ENCODE measurements at places on chromosomes 3 and 15.

GRCh38 chr3:112761062-112761638 is 85.5 kb downstream of the CD200R1L start:
- no peak for DNase-seq

- DNase-seq, result no peak
Measured at GRCh38 chr3:156818890-156819289, 7.3 kb upstream of the LEKR1 start.

- DNase-seq, result no peak
Measured at GRCh38 chr15:89074402-89075012, 13.7 kb upstream of the ABHD2 start.

DNA sequence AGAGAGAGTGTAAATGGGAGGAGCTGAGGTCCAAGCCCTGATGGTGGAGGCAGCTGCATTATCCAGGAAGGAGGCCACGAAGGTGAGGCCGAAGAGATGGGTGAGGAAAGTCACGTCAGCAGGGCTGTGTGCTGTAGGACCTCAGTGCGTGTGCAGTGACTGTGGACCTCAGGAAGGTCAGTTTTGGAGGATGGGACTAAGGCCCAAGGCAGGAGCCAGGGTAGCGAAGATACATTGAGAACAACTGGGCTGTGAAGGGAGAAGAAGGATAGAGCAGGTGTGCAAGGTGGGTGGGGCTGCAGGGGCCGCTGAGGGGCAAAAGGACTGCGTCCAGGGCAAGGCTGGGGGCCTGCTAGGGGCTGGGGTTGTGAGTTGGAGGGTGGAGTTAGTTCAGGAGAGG is 4.9 kb downstream of the KLHL40 start:
- no peak for DNase-seq

GRCh38 chr15:83587091-83587490 is 66.8 kb upstream of the ADAMTSL3 start:
- no peak for DNase-seq

DNA sequence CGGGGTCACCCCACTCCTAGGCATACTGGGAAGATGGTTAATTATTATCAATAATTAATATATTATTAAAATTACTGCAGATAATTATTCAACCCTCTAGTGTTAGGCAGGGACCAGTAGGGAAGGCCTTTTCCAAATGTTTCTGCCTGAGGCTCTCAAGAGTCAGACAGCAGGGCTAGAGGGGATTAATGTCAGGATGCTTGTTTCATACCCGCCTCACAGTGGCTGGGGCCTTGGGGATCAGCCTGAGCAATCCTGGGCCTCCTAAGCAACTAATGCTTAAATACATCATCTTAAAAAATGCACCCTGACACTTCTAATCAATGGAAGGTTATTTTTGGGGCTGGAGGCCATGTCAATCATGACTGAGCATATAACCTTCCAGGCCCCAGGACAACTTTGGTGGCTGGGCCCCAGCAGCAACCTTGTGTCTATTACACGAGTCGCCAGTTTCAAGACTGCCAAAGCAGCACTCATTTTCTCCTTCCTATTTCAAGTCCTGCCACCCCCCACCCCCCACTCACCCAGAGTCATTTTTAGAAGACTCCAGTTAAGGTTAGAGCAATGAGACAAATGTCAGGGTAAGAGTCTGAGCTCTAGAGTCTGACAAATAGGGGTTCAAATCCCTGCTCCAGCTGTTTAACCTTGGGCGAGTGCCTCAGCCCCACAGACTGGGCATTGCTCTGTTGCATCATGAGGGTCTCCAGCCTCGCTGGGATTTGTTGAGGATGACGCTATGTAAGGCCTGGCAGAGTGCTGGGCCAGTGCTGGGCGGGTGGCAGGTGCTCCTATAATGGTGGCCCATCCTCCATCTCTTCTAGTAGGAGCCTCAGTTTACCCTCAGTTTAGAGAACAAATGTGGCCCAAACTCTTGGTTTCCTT is 6.1 kb downstream of the AMOTL2 start:
- no peak for DNase-seq

GRCh38 chr15:42491539-42492225 is 741 bp upstream of the ZNF106 start:
- no peak for DNase-seq

- no peak for DNase-seq
Measured at GRCh38 chr3:53230041-53230621, 25.7 kb downstream of the TKT start.
